ENCODE measurements at places on chromosomes 16 and 17.

DNA sequence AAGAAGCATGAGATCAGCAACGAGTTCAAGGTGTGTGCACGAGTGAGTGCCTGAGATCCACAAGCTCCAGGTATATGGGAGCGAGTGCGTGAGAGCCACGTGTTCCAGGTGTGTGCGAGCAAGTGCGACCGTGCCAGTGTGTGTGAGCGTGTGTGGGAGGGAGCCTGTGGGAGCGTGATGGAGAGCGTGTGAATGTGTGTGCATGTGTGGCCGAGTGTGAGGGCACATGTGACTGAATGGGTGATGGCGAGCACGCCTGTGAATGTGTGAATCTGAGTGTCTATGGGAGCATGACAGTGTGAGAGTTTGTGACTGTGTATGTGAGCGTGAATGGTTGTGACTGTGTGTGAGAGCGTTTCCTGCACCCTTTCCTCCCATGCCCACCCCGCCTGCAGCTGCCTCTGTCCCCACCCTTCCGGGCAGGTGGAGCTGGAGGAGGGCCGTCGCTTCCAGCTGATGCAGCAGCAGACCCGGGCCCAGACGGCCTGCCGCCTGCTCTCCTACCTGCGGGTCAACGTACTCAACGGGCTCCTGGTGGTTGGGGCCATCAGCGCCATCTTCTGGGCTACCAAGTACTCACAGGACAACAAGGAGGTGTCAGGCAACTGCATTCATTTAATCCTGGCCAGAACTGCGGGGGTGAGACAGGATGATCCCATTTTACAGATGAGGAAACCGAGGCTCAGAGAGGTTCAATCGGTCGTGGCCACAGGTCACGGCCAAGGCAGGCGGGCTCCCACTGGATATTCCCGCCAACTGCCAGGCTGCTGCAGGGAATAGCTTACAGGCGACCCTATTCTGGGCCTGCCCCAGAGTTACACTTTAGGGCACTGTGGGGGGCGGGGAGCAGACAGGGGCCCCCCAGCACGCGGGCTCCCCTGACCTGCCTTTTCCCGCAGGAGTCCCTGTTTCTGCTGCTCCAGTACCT is 3.7 kb downstream of the TMC8 start:
- peak; percentile 79 for DNase-seq

DNA sequence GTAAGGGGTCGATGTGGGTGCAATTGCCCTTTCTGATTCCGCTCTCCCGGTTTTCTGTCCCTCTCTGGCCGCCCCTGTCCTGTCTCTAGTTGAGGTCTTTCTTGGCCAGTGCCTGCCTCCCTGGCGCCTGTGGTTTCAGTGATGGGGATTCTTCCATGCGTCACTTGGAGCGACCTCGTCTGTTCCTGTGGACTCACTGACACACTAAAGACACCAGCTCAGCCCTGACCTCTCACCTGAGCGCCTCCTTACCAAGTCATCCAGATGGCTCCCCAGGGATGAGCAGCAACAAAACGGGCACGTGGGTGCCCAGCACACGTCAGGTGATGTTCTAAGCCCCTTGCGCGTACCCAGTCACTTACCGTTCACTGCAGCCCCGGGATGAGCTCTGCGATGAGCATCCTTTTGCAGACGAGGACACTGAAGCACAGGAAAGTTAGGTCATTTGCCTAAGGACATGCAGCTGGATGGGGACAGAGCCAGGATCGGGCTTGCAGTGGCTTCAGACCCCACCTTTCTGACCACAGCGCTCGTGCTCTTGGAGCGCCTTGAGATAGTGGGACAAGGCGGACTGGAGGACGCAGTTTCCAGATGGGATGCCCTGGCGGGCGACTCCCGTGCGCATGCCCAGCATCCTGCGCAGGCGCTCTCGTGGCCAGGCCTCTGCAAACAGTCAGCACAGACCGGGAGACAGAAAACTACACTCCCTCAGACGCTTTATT is 11.5 kb upstream of the LGALS3BP start:
- no peak for DNase-seq

DNA sequence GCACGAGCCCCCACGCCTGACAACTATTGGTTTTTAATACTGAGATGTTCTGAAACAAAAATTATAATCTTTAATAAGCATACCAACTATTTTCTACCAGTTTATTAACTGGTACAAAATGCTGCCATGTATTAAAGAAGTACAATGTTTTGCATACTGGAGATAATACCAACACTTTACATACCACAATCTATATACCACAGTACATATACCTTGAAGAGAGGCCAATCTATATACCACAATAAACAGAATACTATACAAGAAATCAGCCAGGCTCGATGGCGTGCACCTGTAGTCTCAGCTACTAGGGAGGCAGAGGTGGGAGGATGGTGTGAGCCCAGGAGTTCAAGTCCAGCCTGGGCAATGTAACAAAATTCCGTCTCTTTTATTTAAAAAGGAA is 9.9 kb downstream of the GPATCH8 start:
- DNase-seq, result no peak

- DNase-seq, result no peak
Measured at GRCh38 chr16:29126057-29126494, 141.2 kb downstream of the LAT start.

DNA sequence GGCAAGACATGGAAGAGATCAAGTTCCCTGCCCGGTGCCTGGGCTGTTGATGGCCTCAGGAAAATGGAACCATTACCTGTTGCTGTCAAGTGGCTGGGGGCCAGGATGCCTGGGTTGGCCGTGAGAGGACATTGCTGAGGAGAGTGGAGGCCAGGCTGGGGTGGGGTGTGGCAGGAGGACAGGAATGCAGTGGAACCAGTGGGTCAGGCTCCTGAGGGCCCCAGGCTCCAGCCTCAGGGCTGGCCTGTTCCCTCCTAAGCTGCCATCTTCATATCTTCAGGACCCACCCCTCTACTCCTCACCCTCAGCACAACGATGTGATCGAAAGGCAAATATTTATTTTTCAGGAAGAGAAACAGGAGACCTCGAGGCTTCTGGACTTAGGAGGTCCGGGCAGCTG is 8.5 kb upstream of the YPEL3 start:
- no peak for DNase-seq

DNA sequence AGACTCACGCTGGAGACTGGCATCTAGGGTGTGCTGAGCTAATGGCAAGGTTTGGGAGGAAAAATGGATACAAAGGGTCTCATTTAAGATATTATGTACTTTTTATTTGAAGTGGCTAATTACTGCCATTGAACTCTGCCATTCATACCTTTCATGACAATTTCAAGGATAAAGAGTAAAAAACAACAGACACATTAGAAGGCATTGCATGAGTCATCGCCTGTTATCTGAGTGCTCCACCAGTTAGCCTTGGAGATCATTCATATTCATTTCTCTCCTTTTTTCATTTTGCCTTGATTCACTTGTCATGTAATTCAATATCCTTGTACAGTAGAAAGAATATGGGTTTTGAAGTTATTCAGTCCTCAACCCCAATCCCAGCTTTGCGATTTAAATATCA is 109.5 kb downstream of the CDH8 start:
- no peak for DNase-seq

GRCh38 chr17:40378966-40379365 is 14.4 kb upstream of the GJD3 start:
- no peak for DNase-seq

- DNase-seq, result peak; percentile 84
Measured at GRCh38 chr17:40560592-40561293, 4.5 kb downstream of the CCR7 start.

- DNase-seq, result no peak
Measured at GRCh38 chr16:69555437-69555836, 10.3 kb upstream of the NFAT5 start.

DNA sequence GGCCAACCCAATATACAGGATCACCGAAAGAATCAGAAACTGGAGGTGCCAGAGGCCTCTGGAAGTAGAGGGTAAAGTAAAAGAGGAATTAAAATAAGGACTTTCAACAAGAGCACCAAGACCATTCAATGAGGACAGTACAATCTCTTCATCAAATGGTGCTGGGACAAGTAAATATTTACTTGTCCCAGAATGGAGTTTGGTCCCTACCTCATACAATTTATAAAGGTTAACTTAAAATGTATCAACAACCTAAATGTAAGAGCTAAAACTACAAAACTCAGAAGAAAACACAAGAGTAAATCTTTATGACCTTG is 56.5 kb downstream of the USP31 start:
- no peak for DNase-seq

- DNase-seq, result peak; percentile 90
Measured at GRCh38 chr17:20009302-20010098, at the start of gene SPECC1. TSS of gene SPECC1 (plus strand) at chr17:20009359. CDS start at chr17:20096652, 87,293 bp downstream.

- no peak for DNase-seq
Measured at GRCh38 chr17:46013502-46014165, 14.6 kb downstream of the STH start.

GRCh38 chr16:29891525-29892457 is 7.6 kb downstream of the SEZ6L2 start:
- no peak for DNase-seq

DNA sequence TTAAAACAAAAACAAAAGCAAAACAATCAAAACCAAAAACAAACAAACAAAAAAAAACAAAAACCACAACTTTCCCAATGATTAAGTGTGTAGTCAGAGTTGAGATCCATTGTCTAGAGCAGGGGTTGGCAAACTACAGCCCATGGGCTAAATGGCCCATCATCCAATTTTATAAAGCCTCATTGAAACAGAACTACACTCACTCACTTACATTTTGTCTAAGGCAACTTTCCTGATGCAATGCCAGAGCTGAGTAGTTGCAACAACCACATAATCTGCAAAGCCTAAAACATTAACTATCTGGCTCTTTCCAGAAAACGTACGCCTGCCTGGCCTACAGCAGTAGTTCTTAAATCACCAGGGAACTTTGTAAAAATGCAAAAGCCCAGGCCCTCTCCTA is 124.1 kb downstream of the SOX9 start:
- no peak for DNase-seq

DNA sequence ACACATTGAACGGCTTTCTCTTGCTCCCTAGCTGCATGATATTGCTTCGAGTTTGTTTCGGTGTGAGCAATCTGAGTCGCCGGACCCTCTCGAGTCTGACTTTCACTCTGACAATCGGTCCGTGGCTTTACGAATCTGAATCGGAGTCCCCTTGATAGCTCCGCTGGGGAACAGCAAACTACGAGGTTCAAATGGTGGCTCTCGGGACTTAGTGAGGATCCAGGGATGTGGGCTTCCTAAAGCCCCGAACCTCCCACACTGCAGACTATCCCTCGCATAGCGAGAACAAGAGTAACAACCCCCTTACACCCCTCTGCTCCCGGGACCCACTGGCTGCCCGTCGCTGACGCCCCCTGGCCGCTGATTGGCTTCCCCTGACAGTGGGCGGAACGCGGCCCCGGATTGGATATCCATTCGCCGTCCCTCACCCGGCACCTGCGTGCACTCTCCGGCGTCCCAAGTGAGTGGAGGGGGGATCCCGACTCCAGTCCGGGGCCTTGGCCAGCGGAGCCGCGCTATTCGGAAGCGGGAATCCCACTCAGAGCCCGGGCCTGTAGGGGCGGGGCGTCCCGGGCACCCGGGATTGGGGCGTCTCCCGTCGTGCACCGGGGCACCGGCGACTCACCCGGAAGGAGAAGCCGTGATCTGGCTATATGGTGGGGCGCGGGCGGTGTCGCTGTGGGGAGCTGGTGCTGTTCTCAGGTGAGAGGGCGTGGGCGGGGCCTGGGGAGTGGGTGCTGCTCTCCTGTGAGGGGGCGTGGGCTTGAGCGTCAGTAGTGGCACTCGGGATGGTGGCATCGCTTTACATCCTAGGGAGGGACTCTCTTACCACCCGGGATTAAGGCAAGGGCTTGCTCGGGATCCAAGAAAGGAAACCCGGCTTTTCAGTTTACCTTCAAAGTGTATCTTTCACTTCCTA is at the start of gene SNX11:
Gene SNX11, plus strand, starts transcription at position 630 of the 919 bp plus-strand sequence. CDS start 4,278 bp downstream, outside the sequence.
- peak; percentile 94 for DNase-seq

DNA sequence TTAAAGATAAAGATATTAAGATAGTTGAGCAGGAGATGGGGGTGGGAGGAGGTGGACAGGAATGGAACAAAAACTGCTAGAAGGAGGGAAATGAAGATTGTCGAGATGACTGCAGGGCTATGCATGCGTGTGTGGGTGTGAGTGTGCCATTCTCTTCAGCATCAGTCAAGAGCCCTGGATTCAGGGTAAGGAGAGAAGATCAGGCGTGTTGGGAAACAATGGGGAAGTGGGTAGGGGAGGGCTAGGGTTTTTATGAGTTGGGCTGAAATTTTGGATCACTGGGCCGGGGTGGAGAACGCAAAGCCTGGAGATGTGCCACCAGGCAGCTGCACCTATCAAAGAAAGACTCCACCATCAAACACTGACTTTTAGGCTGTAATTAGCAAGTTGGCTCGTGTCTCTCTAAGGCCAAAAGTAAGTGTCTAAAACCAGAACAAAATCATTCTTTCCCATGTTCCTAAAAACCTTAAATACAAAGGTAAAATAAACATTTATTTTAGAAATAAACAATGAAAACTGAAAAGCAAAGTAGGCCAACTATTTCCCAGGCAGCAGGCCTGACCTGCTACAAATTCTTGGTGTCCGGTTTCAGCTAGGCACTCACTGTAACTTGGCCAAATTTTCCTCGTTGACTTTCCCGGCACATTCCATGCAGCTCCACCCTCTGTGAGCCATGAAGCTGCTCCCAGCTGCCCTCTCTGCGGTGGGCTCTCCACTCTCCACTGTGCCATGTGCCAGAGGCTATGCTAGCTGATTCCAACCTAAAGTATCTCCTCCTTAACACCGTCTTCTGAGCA is 4.2 kb downstream of the CDRT4 start:
- DNase-seq, result no peak

GRCh38 chr16:59173408-59173831 is 439.3 kb upstream of the GOT2 start:
- DNase-seq, result no peak

GRCh38 chr16:28616636-28617035 is 6.8 kb upstream of the SULT1A1 start:
- DNase-seq, result no peak

DNA sequence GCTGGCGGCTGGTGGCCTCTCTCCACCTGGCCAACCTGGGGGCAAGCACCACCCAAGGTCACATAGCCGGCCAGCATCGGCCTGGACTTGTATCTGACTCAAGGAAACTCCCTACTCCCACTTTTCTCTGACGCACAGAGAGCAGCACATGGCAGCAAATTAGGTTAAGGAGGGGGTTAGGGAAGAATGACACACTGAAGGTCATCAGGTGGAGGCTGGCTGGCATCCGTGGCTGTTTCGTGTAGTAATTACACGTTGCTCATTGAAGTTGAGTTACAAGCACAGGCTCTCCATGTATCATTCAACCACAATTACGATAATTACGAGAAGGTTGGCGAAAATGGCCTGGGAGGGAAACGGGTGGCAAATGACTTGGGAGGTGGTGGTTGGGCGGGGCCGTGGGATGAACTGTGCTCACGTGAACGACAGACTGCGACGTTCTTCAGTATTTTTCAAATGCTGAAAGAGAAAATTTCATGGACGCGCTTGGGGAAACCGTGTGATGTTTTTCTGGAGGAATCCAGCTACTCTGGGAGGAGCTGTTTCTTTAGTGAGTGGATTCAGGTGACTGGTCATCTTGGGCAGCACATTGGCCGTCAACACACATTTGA is 4.0 kb upstream of the METRNL start:
- DNase-seq, result no peak

DNA sequence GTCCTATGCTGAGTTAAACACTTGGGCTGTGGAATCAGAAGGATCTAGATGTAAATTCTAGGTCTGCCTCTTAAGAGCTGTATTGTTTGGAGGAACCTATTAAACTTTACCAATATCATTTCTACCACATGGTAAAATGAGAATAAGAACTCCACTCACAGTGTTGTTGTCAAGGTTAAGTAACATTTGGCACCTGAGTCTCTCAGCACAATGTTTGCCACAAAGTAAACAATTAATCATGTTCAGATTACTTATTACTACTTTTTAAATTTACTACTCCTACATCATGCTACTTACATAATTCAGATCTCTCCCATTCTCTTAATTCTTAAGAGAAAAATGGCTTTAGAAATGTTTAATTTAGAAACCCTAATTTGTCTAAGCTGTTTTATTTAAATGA is 305.9 kb downstream of the CA10 start:
- no peak for DNase-seq
